ENCODE measurements at places on chromosomes 7 and 10.

DNA sequence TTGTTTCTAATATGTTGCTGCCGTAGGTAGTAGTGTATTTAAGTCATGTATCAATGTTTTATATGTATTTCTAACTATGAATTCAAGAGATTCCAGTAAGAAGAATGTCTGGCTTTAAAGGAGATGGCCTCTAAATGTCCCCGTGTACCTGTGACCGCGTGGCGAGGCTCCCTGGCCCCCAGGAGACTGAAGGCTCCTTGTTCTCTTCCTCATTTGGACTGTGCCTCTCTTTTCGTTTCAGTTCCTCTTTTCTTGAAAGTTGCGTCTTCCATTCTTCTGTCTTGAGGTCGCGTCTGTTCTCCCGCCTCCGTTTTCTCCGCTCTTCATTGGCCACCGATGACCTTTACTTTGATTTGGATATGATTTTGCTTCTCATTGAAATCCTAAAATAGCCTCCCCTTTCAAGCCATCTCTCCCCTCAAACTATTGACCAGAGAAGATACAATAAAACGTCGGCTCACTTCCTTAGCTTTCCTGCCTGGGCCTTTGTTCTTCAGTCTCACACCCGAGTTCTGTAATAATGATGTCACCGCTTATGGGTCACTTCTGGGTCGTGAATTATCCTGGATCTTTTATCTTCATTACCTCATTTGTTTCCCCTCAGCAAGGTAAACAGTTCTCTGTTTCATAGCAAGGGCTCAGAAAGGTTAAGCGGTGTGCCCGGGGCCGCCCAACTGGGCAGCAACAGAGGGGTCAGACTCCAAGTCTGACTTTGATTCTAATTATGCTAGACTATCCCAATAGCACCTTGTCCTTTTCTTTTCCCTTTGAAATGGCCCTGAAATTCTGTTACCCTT lies 28.7 kb downstream of the WIPI2 start:
- DNase-seq, result no peak

- no peak for DNase-seq
These were observed 73.8 kb upstream of the SFMBT2 start for GRCh38 chr10:7484456-7485243.

DNA sequence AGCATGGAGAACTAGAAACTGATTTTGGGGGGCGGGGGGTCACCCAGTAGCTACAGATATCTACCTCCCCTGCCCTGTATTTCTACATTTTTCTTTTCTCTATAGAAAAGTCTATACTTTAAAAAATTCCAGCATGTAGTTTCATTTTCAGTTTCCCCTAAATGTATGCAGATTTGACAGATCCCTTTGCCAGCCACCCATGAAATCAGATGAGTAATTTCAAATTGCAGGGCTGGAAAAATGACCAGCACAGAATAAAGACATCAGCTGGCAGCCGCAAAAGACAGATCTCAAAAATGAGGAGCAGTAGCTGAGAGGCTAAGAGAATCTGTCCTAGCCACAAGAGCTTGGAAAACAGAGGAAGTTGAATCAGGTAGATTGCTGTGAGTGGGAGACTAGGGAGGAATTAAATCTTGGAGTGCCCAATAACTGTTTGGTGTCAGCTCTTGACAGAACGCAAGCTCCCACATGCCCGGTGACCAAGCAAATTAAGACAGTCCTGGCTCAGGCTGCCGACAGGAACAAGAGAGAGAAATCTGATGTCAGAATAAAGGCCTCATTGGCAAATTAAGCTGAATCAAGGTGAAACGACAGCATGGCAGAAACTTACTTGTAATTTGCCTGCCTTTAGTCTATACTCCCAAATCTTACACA lies 24.5 kb downstream of the ADRB1 start:
- DNase-seq, result no peak

- no peak for DNase-seq
These were observed 5.1 kb upstream of the MAFK start for GRCh38 chr7:1525409-1525808.

DNA sequence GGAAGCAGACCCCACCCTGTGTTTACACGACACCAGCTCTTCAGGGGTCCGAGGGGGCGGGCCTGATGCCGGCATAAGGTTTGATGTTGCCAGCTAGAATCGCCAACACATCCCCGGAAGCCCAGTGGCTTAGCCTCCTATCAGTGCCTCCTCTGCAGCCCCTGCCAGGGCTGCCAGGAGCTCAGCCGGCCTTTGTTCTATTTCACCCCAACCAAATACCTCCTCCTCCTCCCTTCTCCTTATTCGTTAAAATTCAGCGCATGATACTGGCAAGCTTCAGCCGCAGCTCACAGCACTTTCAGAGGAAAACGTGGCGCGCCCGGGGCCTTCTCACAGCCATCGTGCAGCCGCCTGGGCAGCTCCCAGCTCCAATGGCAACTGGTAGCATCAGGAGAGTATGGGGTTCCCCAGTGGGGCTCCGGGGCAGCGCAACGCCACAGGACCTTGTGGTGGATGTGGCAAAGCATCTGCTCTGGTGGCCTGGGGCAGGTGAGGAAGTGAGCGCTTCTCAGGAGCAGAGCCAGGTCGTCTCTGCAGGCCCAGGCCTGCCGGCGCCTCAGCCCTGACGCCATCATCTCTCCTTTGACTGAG lies 176.4 kb upstream of the RHEB start:
- DNase-seq, result peak; percentile 61

DNA sequence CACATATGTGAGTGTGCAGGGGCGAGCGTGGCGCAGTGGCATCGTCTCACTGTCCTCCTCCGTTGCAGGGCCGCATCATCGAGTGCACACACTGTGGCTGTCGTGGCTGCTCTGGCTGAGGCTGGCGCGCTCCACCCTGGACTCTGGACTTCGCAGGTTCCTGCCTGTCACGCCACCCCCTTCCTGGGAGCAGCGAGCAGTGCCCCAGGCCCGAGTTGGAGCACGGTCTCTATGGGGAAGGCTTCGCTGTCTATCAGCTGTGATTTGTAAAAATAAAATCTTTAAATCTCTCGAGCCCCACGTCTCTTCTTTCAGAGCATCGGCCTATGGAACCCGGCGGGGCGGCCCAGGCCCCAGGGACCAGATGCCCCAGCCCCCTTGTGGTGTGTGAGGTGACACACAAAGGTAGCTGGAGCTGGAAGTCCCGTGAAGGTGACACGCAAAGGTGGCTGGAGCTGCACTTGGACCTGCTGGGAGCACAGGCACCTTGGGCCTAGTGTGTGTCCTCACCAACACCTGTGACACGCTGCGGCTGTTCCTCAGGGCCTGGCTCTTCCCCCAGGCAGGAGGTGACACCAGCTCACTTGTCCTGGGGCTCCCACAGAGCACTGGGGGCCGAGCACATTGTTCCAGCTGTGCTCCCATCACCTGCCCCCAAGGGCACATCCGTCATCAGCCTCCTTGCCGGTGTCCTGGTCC lies 10.7 kb downstream of the BUD31 start:
- no peak for DNase-seq

- DNase-seq, result no peak
These were observed 384.6 kb downstream of the GATA3 start for GRCh38 chr10:8439040-8439439.

DNA sequence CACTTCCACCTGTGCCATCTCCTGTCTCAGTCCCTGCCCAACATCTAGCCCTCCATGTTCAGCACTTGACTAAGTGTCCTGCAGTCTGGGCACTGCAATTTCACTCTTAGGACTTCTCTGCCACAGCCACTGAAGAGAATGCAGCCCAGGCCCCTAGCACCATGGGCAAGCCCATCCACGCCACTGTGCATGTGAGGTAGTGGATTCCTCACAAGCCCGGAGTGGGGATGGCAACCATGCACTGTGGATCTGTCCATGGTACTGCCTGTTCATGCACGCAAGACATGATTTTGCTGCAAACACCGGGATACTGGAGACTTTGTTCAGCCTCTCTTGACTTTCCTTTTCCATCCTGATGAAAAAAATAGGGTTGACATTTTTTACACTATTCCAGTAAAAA lies 12.3 kb downstream of the DDC start:
- DNase-seq, result no peak

DNA sequence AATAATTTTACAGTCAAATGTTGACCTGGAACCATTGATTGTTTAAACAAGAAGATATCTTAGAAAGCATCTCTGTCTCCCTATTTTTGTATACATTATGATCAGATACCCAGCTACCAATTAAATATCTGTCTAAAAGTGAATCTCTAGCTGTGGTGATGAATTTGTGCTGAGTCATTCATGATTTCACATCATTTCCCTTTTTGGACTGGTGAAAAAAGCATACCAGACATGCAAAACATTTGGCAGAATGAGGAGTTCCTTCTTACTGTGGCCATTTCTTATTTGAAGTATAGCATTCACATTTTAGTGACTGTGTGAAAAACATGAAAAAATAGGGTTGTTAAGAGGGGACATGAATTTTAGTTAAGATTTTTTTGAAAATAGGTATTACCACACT lies 98.0 kb upstream of the GATA3 start:
- DNase-seq, result no peak

DNA sequence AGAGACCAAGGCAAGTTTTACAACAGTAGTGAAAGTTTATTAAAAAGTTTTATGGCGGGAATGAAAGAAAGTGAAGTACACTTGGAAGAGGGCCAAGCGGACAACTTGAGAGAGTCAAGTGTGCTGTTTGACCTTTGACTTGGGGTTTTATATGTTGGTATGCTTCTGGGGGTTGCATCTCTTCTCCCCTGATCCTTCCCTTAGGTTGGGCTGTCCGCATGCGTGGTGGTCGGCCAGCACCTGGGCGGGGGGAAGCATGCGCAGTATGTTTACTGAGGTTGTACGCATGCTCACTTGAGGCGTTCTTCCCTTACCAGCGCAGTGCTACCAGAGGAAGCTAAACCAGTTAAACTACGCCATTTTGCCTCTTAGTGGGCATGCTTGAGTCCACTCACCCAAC lies 31.9 kb downstream of the NUP42 start:
- DNase-seq, result no peak
